ENCODE measurements at places on chromosomes 7 and 10. TPM values are rescaled to one million over a fixed set of nuclear protein-coding genes. Genes with fewer than 3 reads are reported as not detected.

The UCN3 gene
- total RNA-seq, result not detected

The SPDYE8 gene
- total RNA-seq, result not detected

The GATA3 gene
- 0.69 TPM for total RNA-seq

The PNLIPRP2 gene
- total RNA-seq, result not detected

The SYNPO2L gene
- total RNA-seq, result 0.42 TPM

The LRRC4 gene
- total RNA-seq, result 60.0 TPM

The MLLT10 gene
- 50.9 TPM for total RNA-seq

The AGR3 gene
- not detected for total RNA-seq

The MALRD1 gene
- total RNA-seq, result 0.27 TPM

The KCP gene
- total RNA-seq, result 2.2 TPM

Data from glutamatergic neuron (in vitro differentiated cells).